ENCODE measurements at places on chromosomes 2 and 18.

GRCh38 chr18:26181343-26181826 lies 44.9 kb upstream of the TAF4B start:
- no peak for DNase-seq

DNA sequence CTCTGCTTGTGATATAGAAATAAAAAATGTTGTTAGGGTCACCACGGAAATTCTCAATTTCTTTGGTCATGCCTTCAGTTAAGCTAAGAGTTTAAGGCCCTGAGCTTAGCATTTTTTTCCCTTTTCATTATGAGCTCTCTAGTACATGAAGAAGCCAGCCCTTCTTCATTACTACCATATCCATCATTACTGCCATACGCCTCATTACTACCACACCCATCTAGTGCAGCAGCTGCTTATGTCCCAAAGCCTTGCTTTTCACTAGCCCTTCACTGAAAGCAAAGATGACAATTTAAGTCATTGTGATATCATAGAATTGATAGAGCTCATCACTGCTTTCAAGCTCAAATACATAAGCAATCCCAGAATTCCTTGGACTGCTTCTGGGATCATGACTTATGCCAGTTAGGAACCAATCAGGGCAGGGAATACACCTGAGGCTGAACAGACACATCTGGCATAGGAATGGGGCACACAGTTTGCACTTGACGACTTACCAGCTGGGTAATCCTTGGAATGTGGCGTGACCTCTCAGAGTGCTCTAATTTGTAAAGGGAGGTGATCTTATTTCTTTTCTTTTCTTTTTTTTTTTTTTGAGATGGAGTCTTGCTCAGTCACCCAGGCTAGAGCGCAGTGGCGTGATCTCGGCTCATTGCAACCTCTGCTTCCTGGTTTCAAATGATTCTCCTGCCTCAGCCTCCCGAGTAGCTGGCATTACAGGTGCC lies 40.3 kb downstream of the SOWAHC start:
- no peak for DNase-seq

DNA sequence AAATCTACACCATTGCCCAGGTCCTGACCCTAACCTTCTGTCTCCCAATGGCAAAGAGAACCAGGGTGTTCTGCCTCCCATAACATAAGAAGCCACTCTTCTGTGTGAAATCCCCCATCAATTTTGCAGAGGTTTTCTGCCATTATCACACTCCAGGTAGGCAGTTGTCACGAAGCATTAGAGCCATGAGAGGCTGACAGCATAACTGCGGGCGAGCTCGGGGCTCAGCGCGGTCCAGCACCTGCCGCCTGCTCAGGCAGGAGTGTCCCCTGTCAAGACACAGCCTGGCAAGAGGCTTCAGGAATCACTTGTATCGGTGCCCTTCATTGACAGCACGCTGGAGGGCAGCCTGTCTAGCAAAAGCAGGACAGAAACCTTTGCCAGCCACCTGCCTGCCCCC lies 251.2 kb downstream of the SATB2 start:
- DNase-seq = no peak

DNA sequence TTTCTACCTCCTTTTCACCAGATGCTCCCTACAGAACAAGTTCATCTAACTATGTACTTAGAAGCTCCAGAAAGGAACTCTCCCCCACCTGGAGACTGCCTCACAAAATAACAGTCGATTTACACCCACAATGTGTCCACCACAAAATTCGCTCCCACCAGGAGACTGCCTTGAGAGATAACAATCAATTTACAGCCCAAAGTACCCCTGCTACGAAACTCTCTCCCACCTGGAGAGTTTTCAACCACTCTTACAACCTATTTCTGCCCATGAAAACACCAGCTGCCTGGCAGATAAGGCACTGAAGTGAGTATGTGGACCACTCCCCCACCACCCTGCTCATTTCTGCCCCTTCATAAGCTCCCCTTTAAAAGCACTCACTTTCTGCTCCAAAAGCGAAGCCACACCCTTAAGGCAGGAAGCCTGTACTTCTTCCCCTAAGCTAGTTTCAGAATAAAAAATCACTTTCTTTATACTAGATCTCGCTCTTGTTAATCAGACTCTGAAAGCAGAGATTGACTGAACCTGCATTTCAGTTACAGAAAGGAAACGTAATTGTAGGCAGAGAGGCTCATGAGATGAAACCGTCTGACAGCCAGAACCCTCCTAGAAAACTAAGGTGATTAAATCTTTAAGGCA lies 94.4 kb upstream of the RBBP8 start:
- DNase-seq = no peak

DNA sequence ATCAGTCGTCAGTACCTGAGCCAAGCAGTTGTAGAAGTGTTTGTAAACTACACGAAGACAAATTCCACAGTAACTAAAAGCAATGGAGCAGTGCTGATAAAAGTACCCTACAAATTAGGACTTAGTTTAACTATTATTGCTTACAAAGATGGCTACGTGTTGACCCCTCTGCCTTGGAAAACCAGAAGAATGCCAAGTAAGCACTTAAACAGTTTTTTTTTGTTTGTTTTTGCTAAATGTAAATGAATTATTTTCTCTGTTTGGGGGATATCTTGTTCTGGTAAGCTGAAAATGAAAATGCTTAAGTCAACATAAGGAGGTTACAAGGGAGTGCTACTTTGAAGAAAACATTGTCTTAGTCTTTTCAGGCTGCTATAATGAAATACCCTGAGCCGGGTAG lies 46.4 kb downstream of the FAM171B start:
- DNase-seq = no peak

- no peak for DNase-seq
Observed at GRCh38 chr2:169965495-169965894, 138.2 kb downstream of the UBR3 start.

GRCh38 chr2:120920454-120921148 lies 184.9 kb downstream of the GLI2 start:
- no peak for DNase-seq

DNA sequence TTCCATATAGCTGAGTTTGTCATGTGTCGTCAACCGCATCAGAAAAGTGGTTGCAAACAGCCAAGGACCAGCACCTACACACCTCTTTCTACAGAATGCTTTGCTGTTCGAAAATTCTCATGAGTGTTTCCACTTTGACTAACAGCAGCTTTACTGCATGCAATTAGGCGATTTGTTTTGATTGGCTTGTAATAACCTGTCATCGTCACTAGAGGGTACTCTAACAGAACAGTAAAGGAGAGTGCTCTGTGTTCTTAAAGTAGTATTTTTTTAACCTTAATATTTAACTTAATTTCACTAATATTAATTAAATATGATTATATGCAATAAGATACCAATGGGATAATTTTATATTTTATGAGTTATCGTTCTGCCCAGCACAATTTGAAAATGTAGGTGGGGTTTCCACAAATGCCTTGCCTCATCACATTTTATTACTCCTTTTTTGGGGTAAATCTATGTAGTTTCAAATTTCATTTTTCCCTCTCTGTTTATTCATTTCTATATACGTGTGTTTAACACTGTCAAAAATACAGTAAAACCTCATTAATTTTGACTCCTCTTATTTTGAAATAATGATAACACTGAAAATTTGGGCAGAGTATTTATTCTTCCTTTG lies 502.2 kb downstream of the NRXN1 start:
- DNase-seq = no peak

- no peak for DNase-seq
Observed at GRCh38 chr2:233764264-233764663, 4.2 kb downstream of the UGT1A1 start.

- DNase-seq = no peak
Observed at GRCh38 chr2:32436150-32436549, 79.3 kb downstream of the BIRC6 start.

DNA sequence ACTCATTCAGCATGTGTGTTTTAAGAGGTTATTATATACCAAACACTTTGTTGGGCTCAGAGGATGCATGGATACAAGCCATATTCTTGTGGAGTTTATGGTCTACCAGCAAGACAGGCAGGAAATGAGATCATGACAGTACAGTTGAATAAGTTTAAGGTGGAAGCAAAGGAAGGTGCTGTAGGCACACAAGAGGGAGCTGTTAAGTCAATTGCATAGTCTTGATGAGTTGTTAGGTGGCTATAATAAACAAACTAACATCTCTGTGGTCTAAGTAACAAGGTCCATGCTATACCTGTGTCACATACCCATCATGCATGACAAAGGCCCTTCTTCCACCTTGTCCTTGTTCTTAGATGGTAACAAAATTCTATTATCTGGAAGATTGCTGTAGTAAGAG lies 538.3 kb downstream of the CNTNAP5 start:
- DNase-seq = no peak

DNA sequence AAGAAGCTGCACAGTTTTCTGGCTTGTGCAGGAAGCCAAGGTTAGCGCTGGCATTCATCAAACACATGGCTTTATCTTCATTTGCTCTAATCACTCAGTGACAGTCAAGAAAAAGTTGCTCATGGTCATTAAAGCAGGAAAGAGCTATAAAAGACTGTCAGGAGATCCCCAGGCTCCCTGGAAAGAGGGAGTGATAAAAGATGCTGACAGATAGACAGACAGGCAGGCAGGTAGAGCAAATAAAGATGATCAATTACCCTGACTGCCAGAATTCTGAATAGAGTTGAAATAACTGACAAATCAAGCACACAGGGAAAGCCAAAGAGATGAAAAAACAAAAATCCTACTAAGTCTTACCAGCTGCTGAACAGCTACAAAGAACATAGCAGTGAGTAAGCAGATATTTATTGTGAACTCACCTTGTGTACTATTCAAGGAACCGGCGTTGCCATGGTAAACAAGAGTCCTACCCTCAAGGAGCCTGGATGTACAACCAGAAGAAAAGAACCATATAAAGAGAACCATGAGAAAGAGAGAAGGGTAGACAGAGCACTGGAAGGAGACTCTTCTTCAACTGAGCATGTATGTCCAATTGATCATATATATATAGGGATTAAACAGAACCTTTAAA lies 68.0 kb downstream of the RNF152 start:
- no peak for DNase-seq

DNA sequence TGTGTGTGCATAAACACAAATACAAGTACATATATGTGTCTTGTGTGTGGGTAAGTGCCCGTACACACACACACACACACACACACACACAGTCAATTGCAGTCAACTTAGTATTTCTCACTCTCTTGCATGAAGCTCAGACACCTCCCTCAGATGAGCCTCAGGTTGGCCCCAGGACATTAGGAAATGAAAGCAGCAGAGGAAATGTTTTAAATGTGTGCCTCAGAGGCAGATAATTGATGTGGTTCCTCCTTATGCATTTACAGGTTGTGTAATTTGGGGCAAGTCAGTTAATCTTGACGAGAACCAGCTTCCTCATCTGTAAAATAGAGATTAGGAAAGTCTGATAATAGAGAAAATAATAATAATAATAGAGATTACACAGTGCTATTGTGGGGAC lies 814.0 kb upstream of the ID2 start:
- DNase-seq = no peak

DNA sequence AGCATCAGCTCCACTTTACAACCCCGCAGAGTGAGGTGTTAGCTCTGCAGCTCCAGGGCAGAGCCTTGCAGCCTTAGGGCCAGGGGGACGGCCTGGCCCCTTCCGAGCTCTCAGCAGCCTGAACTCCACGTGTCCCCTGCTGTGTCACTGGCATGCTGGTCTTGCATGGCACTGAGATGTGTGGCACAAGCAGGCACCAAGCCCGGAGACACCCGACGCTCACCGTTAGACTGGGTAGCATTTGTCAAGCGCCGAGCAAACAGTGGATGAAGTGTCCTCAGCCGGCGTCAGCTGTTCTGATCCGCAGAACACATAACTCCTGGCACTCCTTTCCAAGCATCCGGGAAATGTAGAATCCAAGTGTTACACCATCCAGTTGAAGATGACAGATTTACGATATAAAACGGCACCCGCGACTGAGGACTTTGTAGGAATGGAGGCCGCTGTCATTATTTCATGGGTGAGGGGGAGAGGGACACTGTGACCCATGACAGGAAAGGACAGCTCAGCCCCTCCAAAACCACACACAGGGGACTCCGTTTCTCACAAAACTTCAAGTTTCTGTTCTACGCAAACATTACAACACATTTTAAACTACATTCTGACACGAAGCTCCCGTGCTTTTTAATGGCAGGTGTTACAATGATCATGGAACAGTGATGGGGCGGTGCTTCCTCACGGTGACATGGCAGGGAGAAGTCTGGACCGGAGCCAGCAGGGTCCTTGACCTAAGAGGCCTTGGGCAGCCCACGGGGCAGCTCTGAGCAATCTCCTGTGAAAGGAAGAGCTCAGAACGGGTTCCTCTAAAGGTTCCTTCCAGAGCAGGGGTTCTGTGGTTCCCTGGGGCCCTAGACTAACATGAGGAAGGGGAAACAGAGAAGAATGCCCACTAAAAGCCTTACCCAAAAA lies 89.4 kb downstream of the HDAC4 start:
- DNase-seq = no peak

DNA sequence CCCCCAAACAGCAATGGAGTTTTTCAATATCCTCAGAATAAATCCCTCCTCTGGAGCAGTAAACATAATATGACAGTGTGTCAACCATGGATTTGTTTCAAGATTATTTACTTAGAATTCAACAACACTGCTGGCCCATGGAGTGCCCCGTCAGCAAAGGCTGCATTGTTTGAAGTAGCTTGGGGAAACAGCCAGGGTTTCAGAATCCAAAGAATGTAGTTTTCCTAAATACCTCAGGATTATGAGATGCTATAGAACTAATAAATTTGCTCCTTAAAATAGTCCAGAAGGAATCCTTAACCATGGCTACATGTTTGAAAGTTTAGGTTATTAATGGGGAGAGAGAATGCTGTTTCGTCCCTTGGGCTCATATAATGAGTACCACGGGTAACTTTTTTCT lies 13.1 kb upstream of the CETN1 start:
- DNase-seq = no peak

All from cortex of kidney (tissue), 1 donor.